ENCODE measurements at places on chromosomes 4 and X. TPM values are rescaled to one million over a fixed set of nuclear protein-coding genes. Genes with fewer than 3 reads are reported as not detected.
A peak's percentile ranks its signal among the peaks of the same experiment; 100 is the strongest.

Gene NPY2R
- total RNA-seq = not detected

Gene NR3C2
- 14.6 TPM for total RNA-seq

Gene NLRP2B
- not detected for total RNA-seq

Gene MGAT4D
- total RNA-seq = not detected

Gene MBNL3
- total RNA-seq = 12.0 TPM

Gene PABPC1L2B
- total RNA-seq = not detected

Gene SLC6A8
- total RNA-seq = 25.4 TPM

Gene MAP7D2
- 1.3 TPM for total RNA-seq

GRCh38 chr4:1043651-1044468, 32.4 kb downstream of the FGFRL1 start:
- no peak overlapping the region for H3K27ac ChIP-seq
- DNase-seq = no peak
- H3K4me3 ChIP-seq = no peak overlapping the region

- no peak overlapping the region for H3K4me3 ChIP-seq
- DNase-seq = peak; percentile 24
- no peaks in the 10 kb centered on the region for H3K27me3 ChIP-seq
- H3K27ac ChIP-seq = no peak overlapping the region
- no peaks in the 10 kb centered on the region for H3K36me3 ChIP-seq
Measured at GRCh38 chr4:41258783-41259182, 2.1 kb downstream of the UCHL1 start.

DNA sequence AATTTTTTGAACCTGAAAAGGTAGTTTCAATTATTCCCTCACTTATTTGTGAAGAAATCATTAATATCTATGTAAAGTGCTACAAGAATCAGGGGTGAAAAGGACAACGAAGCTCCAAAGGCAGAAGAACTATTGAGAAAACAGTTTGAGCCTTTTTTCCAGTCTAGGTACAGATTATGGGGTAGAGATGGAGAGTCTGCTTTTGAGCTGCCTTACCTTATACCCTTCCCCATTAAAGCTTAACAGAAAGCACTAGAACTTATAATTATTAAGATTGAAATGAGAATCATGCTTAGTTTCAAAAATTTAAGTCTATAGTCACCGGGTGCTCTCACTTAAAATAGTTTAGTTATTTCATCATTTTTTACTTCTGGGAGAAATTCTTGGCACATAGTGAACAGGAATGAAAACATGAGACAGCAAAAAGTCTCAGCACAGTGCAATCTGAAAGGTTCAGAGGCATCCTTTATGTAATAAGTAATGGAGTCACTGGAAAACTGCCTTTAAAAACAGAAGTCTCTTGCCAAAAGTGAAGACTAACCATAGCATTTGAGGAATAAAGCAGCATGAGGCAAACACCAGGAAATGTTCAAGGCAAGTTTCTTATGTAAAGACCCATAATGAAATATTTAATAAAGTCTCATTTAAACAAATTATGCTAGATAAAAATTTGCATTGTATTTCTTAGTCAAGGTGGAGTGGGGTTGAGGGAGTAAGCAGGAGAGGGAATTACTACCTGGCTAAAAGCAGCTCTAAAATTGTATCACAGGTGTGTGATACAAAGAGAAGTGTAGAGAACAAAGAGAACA, 5.1 kb upstream of the DCLK2 start:
- no peak overlapping the region for H3K4me3 ChIP-seq
- no peaks in the 10 kb centered on the region for H3K27me3 ChIP-seq
- no peaks in the 10 kb centered on the region for H3K4me1 ChIP-seq
- no peak overlapping the region for H3K27ac ChIP-seq
- no peak for DNase-seq

DNA sequence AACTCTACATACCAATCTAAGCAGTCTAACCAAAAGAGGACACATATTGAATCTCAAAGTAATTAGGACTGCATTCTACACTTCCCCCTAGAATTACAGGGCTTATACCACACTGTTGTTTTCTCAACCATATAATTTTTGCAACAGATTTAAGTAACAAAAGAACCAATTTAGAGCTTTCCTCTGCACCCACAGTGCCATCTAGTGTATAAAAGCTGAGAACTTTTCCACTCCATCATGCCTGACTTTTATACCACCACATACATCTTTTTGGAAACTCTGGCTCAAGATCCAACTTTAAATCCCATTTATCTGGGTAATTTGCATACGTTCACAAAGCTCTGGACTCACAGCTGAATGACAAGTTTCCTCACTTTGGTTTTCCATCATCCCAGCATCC, 99.5 kb downstream of the EFHC2 start:
- no peak overlapping the region for H3K4me3 ChIP-seq
- no peaks in the 10 kb centered on the region for H3K4me1 ChIP-seq
- H3K36me3 ChIP-seq = no peaks in the 10 kb centered on the region
- DNase-seq = no peak
- no peaks in the 10 kb centered on the region for H3K27me3 ChIP-seq

GRCh38 chrX:99722094-99722493, 688.0 kb downstream of the PCDH19 start:
- H3K27ac ChIP-seq = no peak overlapping the region
- no peak for DNase-seq
- H3K4me1 ChIP-seq = no peaks in the 10 kb centered on the region
- no peak overlapping the region for H3K4me3 ChIP-seq
- H3K36me3 ChIP-seq = no peaks in the 10 kb centered on the region

DNA sequence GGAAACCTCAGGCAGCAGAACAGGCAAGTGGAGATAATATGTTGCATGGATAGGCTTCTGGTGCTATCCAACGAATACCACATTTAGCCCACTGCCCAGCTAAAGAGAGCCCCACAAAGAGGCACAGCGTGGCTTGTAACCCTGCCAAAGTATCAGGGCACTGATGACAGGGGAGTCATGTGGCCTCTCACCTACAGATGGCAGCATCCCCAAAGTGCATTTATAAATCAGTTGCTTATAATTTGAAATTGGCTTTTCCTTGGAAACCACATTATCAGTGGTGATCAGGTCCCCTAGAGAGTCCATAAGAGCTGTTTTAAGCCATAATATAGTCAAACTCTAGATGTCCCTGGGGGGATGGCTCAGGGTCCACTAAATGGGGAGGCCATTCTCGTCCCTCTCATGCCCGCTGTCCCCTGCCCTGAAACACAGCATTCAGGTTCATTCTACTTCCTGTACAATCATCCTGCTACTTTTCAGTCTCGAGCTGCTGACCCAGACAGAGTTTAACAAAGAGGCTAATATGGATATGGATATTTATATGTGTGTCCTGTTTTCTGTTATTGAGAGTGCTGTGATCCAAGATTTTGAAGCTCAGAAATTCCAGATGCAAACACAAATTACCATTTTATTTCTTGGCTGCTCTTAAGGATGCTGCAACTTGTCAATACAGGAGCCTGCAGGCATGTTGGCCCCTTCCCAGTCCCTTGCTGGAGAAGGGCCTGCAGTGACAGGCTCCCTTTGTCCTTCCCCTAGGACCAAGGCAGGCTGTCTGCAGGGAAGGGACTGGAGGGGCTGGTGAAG, 28.5 kb downstream of the SRPX start:
- H3K4me3 ChIP-seq = no peak overlapping the region
- no peaks in the 10 kb centered on the region for H3K36me3 ChIP-seq
- H3K27me3 ChIP-seq = no peaks in the 10 kb centered on the region
- DNase-seq = peak; percentile 8
- H3K27ac ChIP-seq = no peak overlapping the region
- no peaks in the 10 kb centered on the region for H3K4me1 ChIP-seq

- no peaks in the 10 kb centered on the region for H3K4me1 ChIP-seq
- no peaks in the 10 kb centered on the region for H3K36me3 ChIP-seq
- no peak overlapping the region for H3K4me3 ChIP-seq
Measured at GRCh38 chr4:80809039-80809729, 221.3 kb upstream of the BMP3 start.

GRCh38 chr4:68342134-68342533, 7.8 kb downstream of the YTHDC1 start:
- peaks cover 13% of the 10 kb centered on the region for H3K4me1 ChIP-seq
- H3K27ac ChIP-seq = no peak overlapping the region
- DNase-seq = no peak
- no peak overlapping the region for H3K4me3 ChIP-seq
- H3K27me3 ChIP-seq = no peaks in the 10 kb centered on the region

DNA sequence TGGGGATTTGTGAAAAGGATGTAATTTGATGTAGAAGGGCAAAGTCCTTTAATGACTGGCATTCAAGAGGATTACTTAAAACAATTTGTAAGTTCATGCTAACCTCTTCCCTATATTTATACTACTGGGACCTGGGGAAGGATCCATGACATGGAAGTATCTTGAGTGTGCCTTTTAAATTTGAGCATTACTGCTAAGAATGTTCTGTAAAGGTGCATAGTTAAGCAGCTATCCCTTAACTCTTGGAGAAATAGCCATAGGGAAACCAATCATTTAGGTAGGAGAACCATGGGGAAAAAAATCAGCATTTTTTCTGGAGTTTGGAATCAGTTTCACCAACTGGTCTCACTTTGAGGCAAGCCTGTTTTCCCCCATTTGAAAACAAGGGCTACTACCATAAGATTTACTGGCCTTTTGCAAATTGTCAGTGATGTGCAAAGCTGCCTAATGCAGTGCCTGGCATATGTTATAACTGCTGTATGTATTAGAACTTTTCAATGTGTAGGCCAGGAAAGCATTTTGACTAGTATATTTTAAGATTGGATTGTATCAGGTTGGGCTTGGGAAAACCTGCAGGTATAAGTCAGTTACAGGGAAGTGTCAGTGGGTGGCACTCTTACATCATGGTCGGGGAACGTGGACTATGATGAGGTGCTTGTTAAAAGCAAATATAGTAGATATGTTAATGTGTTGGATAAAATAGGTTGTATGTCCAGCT, 72.1 kb downstream of the PRSS12 start:
- peak; percentile 71 for DNase-seq
- peak overlapping the region; percentile 81 for H3K4me3 ChIP-seq
- H3K4me1 ChIP-seq = peaks cover 6% of the 10 kb centered on the region
- H3K27ac ChIP-seq = peak overlapping the region; percentile 16
- no peaks in the 10 kb centered on the region for H3K27me3 ChIP-seq

DNA sequence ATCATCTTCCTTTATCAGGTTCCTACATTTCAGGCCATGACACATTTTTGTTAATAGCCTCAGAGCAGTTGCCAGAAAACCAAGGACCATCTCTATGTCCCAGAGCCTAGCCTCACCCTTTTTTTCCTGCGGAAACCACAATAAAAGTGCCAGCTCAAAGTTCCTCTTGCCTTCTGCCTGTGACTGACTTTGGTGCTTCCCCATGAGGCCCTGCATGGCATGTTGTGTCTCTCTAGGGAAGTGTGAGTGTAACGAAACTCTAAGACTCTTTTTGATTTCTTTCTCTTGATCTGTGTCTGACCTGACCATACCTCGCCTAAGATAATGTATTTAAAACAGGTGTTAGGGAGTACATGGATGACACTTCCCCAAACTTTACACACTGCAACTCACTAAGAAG, 642.3 kb upstream of the BOD1L1 start:
- H3K27me3 ChIP-seq = no peaks in the 10 kb centered on the region
- H3K27ac ChIP-seq = no peak overlapping the region
- no peak for DNase-seq

DNA sequence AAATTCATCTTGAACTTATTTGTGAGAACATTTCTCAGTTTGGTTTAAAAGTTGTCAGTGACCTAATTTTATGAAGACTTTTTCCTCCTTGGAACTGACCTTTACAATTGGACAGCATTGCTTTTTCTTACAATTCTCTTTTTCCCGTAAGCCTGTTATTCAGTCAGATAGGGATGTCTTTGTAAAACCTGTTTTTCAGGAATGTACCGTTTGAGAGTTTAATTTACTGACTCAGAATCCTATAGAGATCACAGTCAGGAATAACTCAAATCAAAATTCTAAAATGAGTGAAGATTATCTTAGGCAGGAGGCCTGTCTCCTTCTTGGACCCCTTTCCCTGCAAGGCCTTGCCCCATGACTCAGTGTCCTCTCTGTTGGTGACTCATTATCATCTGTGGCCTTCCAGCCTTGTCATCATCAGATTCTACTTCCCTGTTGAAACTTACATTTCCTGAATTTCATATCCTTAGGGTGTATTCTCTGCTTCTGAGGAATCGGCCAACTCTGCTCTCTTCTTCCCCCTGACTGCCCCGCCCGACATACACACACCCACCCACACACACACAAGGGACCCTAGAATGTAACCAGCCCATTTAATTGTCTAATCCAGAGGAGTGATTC, 99.8 kb downstream of the ARHGAP10 start:
- no peaks in the 10 kb centered on the region for H3K27me3 ChIP-seq
- H3K27ac ChIP-seq = peak overlapping the region; percentile 77
- no peaks in the 10 kb centered on the region for H3K36me3 ChIP-seq
- peaks cover 14% of the 10 kb centered on the region for H3K4me1 ChIP-seq
- no peak for DNase-seq

- H3K4me3 ChIP-seq = no peak overlapping the region
- H3K4me1 ChIP-seq = no peaks in the 10 kb centered on the region
- no peak for DNase-seq
- H3K27ac ChIP-seq = no peak overlapping the region
Measured at GRCh38 chrX:134849390-134849789, 141.4 kb upstream of the SMIM10 start.

GRCh38 chrX:135411893-135412292, 9.9 kb upstream of the SMIM10L2A start:
- no peak overlapping the region for H3K27ac ChIP-seq
- H3K27me3 ChIP-seq = no peaks in the 10 kb centered on the region
- H3K4me3 ChIP-seq = no peak overlapping the region
- H3K4me1 ChIP-seq = no peaks in the 10 kb centered on the region

DNA sequence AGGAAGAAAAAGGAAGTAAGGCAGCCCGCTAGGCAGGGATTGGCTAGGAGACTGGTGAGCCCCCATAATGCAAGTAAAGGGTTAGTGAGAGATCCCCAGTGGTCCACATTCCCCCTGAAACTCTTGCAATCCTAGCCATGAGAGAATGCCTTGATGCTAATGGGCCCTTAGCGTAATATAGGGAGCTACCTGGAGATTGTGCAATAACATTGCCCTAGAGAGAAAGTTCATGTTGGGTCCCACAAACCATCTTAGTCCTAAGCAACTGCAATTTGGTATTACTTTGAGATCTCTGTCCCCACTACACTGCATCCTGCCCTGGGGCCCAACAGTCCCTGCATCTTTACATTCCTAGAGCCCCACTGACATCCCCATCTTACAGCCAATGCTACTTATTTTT, 188.5 kb downstream of the KLHL4 start:
- DNase-seq = no peak
- H3K4me3 ChIP-seq = no peak overlapping the region
- no peaks in the 10 kb centered on the region for H3K4me1 ChIP-seq
- no peaks in the 10 kb centered on the region for H3K27me3 ChIP-seq
- H3K36me3 ChIP-seq = no peaks in the 10 kb centered on the region
- H3K27ac ChIP-seq = no peak overlapping the region

DNA sequence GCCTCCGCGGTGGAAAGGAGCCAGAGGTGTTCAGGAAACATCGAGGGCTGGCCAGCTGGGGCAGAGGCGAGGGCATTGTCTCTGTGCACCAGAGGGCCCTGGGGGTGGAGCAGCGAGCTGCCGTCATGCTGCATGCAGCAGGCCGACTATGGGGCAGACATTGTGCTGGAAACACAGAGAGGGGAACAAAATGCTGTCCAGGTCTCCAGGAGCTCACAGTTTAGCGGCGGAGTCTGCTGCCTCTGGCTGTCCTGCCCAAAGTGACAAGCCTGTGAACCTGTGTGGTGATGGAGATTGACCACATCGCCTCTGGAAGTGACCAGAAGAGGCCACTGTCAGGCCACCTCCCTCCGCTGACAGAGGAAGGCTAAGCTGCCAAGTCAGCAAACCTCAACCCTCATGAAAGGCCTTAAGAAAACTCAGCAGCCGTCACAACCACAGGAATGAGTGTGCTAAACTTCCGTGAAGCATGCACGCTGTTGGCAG, 20.1 kb upstream of the SASH3 start:
- H3K4me3 ChIP-seq = no peak overlapping the region
- peak; percentile 33 for DNase-seq
- no peaks in the 10 kb centered on the region for H3K4me1 ChIP-seq

Data from prostate gland (tissue), 2 donors.